Activated T-helper 1 cell treated with anti-CD3 and anti-CD28 coated beads, Interleukin-12 subunit alpha, Interleukin-12 subunit beta, Interleukin-2, Interleukin-4 antibody, amounts not matched to agents 30 ng/mL and 10 ng/mL and 1 ng/mL, durations not matched to agents 14 hours and 24 hours and 36 hours (primary cell): ENCODE measurements at places on chromosomes 6 and 20.
A peak's percentile ranks its signal among the peaks of the same experiment; 100 is the strongest.

- no peak for DNase-seq
These were observed 186.9 kb downstream of the HIVEP2 start for GRCh38 chr6:142757852-142758628.

- no peak for DNase-seq
These were observed 684.8 kb downstream of the QKI start for GRCh38 chr6:164099269-164099865.

GRCh38 chr20:24485981-24486380 lies 16.6 kb downstream of the SYNDIG1 start:
- DNase-seq: no peak

GRCh38 chr6:138491017-138491416 lies 8.3 kb downstream of the NHSL1 start:
- DNase-seq: no peak

DNA sequence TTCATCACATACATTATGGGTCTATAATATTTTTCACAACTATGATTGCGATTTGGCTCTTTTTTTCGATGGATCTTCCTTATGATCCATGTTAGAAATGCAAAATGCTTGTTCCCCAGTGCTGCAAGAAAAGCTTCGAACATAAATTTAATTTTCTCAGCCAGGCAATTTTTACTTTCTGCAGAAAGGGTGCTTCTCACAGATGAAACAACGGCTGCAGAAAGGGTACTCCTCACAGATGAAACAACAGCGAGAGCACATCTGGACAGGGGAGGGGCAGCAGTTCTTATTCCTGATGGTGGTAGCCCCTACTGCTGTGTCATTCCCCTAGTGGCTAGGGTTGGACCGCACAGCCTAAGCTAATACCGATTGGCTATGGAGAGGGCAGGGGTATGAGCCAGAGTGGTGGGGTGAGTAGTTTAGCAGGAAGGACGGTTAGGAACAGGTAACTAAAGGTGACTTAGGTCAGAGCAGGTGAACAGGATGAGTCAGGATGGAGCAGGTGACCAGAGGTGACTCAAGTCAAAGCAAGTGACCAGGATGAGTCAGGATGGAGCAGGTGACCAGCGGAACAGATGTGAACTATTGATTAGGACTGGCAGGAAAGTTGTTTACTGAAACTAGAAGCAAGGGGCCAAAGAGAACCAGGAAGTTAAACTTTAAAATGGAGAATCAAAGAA lies 13.4 kb upstream of the TREML4 start:
- no peak for DNase-seq

GRCh38 chr6:36123270-36124139 lies 6.8 kb upstream of the MAPK13 start:
- DNase-seq: peak; percentile 88

DNA sequence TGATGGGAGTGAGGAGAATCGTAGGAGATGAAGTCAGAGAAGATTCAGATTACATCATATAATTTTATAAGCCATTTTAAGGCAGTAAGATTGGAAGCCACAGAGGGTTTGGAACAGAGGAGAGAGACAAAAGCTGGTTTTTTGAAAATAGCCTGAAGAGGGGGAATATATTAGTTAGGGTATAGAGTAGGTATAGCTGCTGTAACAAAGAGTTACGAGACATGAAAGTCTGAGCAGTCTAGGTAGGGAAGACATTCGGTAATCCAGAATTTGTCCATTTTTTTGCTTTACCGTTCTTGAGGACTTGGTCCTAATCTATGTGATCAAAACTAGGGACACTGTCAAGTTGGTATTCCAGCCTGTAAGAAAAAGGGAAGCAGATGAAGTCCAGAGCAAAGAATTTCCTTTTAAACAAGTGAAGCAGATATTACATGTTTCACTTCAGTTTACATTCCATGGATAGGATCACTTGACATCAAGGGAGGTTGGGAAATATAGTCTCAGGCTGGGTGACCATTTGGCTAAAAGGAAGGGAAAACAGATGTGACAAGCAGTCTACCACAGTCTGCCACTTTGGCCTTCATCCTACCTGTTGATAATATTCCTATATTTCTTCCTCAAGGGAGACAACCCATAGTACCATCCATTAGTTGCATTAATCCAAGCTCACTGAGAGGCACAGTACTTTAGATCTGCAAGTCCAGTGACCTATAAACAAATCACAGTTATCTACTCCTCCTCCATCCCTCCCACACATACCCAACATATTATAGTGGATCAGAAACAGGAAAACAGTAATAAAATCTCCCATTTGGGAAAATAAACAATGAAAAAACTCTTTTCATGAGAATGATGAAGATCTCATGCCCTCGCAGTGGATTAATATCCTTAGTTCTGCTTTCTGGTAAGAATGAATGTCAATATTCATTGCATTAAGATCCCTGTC lies 10.2 kb downstream of the FAM135A start:
- no peak for DNase-seq

DNA sequence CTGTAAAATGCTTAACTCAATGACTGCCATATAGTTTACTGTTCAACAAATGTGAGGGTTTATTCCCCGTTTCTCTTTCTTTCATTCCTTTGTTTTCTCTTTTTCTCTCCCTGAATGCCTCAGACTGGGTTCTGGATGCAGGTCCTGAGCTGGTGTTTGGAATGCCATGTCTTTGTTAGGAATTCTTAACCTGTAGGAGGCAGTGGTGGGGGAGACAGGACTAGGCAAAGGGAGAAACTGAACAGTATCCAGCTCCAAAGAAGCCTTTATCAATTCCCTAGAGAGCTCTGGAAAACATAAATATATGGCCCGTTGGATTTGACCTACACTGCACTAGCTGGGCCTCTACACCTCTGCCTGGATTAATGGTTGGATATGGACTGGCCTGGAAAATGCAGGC lies 621.2 kb upstream of the SLC35B3 start:
- DNase-seq: no peak

- no peak for DNase-seq
These were observed 570.4 kb upstream of the GJE1 start for GRCh38 chr6:141562186-141562811.

DNA sequence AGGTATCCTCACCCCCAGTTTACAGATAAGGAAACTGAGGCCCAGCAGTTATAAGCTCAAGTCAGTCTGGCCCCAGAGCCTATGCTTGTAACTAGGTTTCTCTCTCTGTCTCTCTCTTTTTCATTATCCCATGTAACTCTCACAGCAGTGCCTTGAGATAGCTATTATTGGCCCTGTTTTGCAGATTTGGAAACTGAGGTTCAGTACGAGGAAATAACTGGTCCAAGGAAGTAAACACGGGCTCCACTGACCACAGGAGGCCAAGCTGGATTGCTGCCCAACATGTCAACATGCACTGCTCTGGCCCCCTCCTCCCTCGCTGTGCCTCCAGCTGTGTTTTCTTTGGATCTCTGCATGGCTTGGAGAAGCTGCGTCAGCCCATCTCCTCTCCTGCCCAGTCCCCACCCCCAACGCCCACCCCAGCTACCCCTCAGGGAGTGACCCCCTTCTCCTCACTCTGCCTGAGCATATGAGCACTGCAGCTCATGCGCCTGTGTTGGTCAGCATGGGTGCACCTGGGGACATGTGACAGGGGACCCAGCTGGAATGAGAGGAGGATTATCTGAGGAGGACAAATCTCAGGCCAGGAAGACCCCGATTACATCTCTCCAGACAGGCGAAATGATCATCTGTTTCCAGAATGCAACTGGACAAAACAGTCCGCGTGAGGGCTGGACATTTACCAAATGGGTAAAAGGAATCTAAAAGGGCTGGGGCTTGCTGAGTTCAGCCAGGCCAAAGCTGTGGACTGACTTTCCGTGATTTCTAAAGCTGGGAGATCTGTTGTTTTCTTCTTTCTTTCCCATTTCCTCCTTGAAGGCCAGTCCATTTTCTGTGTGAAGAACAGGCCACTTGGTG lies 7.8 kb upstream of the PLTP start:
- no peak for DNase-seq

- no peak for DNase-seq
These were observed 69.1 kb upstream of the FLRT3 start for GRCh38 chr20:14406495-14406894.

DNA sequence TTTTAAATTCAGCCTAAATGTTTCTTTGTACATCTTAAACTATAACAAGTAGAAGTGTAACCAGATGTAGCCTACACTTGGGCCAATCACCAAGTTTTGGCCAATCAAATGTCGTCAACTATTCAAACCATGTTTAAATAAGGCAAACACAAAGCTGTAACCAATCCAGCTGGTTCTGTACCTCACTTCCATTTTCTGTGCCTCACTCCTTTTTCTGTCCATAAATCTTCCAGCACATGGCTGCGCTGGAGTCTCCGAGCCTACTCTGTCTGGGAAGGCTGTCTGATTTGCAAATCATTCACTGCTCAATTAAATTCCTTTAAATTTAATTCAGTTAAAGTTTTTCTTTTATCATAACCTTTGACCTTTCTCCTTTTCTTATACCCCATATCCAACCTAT lies 7.7 kb upstream of the AHI1 start:
- DNase-seq: no peak

DNA sequence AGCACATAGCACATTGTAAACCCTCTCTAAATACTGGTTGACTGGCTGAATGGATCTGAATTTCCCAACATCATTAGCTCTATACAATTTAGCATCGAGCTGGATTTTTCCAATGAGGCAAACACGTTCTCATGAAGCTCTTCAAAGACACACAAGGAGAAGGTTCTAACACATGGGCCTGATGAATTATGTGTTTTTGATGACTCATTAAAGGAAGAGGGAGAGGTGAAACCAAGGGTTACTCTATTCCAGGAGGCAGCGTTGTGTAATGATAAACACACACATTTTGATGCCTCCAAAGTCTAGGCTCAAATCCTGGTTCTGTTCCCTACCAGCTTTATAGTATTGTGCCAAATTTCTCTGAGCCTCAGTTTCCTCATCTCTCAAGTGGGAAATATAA lies 84.3 kb downstream of the PFDN4 start:
- DNase-seq: no peak

DNA sequence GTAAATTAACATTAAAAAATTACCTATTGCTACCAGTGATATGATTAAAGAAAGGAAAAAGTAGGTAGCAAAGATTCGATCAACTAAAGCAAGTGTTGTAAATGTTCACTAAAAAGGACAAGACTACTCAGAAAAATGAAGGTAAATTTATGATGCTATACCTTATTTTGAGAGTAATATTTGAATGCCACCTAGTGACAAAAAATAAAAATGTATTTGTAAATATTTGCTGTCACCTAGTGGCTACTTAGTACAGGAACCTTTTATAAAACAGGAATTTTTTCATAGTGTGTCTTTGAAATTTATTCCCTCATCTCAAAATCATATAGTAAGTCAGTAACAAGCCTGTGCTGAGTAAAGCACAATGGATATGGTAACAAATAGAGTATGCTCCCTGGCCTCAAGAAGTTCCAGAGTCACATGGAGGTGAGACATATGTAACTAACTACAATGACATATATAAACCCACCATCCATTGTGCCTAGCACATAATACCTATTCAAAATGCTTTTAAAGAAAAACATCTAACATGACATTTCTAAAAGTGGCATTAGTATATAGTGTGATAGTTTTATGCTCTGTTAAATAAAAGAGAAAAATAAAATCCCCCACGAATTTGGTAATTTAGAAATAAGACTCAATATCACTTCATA lies 193.1 kb upstream of the SIM1 start:
- no peak for DNase-seq

GRCh38 chr6:29953001-29953441 lies 10.7 kb downstream of the HLA-A start:
- DNase-seq: no peak

GRCh38 chr6:166712286-166713228 lies 85.5 kb upstream of the RPS6KA2 start:
- no peak for DNase-seq
